Fibroblast of mammary gland (primary cell): ENCODE measurements at places on chromosomes 6 and 20.

DNA sequence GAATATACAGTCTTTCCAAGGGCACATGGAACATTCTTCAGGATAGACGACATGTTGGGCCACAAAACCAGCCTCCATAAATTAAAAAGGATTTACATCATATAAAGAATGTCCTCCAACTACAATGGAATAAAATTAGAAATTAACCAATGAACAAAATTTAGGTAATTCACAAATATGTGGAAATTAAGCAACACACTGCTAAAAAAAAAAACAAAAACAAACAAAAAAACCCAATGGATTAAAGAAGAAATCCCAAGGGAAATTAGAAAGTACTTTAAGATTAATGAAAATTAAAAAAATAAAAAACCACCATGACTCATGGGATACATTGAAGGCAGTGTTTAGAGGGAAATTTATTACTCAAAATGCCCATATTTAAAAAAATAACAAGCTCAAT is 21.4 kb upstream of the NT5E start:
- DNase-seq, result peak; percentile 79

DNA sequence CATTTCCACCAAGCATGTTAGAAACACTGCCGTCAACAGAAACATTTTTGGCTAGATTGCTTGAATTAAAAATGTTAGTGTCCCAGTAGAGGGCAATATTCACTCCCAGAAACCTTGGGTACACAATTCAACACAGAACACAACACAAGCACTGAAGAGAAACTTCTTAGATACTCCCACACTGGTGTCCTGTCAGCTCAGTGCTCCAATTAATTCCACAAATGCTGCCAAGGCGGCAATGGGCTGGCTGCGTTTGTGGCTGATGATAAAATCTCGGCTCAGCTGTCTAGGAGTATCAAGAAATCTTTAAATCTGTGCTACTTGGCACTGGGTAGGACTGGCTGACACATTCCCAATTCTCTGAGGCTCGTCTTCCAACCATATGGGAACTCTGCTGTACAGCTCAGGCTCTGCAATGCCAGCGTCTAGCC is 39.3 kb downstream of the BEND3 start:
- DNase-seq, result peak; percentile 58

DNA sequence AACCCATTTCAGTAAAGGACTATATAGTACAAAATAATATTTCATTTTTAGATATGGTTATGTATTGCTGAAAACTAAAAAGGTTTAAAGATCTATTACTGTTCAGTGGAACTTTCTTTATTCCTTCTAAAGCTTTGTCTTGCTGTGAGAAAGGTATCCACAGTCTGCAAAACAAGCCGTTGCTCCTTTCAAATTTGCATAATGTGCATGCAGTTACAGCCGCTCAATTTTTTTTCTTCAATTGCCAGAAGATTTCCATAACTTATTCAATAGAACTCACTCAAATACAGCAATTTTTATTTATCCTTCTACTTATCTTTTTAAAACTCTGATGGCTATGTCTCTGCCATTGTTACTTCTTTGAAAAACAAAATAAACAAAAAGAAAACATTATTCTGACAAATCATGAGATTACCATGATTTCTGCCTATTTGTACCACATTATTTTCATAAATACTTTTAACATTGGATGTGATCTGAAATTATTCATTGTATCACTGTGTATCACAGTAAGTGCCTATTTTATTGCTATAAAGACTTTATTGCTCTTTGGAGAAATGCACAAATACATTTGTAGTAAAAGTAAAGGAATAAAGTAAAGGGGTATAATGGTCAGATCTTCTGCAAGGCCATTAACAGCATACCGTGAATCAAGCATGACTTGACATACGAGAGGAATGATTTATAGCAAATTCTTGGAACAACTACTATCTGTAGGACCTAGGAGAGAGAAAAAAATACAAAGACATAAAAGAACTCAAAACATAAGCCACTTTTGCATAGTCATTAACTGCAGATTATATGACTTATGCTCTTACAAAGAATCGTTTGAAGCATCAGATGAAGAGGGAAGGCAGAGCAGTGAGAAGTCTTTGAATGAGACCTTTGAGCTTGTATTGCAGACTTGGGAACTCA is 29.6 kb upstream of the HBS1L start:
- DNase-seq, result no peak

DNA sequence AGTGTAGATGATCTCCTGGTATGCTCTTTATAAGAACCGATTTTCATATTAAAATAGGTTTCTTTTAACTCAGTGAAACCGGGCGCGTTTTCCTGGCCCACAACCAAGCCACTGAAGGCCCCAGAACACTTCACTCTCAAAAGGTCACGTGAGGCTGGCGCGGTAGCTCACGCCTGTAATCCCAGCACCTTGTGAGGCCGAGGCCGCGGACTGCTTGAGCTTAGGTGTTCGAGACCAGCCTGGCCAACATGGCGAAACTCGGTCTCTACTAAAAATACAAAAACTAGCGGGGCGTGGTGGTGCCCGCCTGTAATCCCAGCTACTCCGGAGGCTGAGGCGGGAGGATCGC is 402 bp upstream of the TAF8 start:
- peak; percentile 50 for DNase-seq

- no peak for DNase-seq
Measured at GRCh38 chr6:134666125-134666524, 283.8 kb downstream of the ALDH8A1 start.

DNA sequence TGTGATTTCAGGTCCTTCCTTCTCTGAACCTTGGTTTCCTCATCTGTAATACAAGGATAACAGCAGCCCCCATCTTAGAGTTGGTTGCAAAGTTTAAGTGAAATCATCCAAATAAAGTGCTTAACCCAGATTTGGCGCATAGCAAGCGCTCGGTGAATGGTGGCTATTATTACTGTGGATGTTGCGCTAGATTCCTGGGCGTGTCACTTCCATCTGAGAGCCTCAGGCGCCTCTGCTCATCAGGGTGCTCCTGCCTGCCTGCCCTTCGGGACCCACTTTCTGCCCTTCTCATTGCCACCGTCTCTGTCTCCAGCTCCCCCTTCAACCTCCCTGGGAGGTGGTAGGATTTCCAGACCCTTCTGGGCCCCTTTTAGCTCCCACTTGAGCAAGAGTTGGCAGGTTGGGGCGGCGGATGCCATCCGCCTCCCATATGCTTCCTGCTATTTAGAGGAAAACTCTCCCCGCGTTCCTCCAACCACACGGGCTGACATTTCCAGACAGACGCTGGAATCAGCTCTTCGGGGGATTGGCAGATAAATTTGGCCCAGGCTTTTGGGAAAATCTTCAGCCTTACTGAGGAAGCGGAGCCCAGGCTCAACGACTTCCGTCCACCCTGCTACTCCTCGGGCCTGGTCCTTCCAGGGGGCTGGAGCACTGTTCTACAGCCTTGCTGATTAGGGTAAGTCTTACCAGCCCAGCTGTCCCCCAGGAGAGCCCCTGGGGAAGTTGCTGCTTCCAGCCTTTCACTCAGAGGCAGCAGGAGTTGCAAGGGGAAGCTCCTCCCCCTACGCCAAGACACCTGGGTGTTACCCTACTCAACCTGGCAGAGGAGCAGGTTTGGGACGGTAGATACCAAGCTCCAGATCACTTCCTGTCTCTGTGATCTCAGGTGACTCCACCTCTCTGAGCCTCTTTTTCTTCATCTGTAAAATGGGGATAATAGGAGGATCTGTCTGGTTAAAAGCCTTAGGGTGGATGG is 71.5 kb downstream of the DLGAP4 start:
- DNase-seq, result no peak

GRCh38 chr6:110731898-110732297 is 83.4 kb downstream of the CDK19 start:
- DNase-seq, result peak; percentile 10

DNA sequence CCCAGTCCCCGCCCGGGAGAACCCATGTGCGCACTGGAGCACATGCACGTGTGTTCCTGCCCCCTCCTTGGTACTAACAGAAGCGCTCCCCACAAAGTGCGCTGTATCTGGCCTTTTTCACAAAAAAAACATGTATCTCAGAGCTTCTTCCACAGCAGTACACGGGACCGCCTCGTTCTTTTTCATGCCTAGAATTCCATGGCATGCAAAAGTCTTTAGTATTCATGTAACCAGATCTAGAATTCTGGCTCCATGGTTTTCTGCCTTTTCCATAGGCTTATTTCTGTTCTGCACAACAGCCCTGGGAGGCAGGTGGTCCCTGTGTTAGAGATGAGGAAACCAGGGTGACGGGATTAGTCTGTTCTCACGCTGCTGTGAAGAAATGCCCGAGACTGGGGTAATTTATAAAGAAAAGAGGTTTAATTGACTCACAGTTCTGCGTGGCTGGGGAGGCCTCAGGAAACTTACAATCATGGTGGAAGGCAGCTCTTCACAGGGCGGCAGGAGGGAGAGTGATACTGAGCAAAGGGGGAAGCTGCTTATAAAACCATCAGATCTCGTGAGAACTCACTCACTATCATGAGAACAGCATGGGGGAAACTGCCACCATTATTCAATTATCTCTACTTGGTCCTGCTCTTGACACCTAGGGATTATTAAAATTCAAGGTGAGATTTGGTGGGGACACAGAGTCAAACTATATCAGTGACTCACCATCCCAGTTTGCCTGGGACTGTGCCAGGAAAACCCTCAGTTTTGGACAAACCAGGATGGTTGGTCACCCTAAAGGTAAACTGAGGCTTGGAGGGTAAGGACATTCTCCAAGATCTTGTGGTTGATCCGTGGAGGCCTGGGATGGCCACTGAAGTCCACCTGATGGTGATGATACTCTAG is 41.0 kb downstream of the C20orf203 start:
- DNase-seq, result no peak

- no peak for DNase-seq
Measured at GRCh38 chr6:41712651-41713103, 22.7 kb downstream of the TFEB start.

DNA sequence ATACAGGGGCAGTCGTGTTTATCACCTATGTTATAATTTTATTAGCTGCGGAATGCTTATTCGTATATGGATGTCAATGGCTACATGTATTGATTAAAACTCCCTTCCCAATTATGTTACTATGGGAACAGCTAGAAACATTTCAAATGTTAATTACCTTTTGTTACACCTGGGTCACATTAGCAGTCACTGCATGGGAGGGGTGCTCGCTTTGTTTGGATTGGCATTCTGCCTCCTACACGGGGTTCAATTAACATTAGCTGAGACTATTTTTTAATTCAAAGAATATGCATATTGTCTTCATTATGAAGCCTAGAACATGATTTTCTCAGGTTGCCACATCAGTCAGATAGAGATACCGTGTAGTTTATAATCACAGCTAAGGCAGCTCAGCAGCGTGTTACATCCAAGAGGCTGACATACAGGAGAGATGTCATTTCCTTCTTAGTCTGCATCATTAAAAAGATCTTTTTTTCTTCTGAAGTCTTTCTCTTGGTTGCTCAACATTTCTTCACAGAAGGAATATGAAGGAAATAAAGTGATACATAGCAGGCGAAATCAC is 76.2 kb upstream of the RPS6KA2 start:
- DNase-seq, result peak; percentile 3

DNA sequence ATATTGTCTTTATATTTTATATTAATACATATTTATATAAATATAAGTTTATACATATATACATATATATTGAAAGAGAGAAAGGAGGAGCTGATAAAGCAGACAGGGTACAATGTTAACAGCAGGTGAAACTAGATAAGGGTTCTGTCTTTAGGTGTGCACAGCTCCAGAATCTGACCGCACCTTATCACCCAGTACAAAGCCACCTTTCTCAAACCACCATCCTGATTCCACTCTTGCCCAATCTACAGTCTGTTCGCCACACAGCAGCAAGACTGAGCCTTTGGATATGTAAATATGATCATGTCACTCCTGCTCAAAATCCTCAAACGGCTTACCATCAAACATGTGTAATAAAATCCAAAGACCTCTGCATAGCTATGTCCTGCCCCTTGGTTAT is 34.7 kb upstream of the ASCC3 start:
- no peak for DNase-seq

DNA sequence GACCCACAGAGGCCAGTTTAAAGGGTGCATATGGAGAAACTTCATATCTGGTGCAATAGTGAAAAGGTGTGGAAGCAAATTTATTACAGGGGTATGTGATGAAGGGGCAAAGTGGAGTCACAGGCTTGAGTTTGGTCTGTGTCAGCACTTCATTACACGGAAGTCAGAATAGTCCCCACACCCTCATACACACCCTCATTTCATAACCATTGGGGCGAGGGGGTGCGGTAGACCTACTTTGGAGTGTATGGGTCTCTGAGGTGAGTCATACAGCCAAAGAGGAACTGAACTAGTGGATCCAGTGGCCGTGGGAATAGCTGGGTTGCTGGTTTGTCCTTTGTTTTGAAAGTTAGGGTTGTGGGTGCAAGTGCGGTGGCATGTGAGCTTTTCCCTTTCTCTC is 3.3 kb downstream of the TM9SF4 start:
- no peak for DNase-seq
